A673 (cell line): ENCODE measurements at places on chromosomes 1 and 21.

DNA sequence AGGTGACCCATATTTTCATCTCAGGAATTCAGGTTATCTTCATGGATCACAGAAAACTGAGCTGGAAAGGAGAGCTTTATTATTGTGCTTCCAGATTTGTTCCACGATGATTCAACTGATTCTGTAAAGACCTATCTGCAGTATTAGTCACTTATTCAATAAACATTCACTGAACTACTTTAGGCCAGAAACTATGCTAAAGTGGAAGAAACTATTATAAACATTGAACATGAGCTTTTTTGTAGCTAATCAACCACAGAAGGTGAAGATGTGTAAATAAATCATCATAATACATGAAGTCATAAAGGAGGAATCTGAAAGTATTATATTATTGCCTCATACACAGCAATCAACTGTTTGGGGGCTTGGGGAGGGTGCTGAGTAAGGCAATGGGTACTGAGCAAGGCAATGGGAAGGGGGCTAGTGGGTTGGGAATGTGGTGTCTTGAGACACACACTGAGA is 30.6 kb upstream of the EXO1 start:
- DNase-seq, result no peak

DNA sequence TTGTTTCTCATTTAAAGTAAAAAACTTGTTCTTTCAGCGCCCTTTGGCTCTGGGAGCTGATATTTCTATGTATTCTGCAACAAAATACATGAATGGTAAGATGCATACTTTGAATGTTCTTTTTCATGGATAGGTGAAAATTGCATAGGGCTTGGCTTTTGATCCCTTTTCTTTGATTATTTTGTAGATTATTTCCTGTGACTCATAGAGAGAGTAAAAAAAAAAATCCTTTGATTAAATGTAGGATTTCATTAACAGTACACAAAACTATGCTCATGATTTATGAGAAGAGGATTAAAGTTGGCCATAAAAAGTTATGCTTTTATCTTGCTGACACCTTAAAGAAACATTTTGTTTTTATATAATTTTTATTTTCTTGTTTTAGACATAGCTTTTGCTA is 18.7 kb downstream of the CTH start:
- DNase-seq, result no peak

GRCh38 chr1:26078286-26079177 is 11.1 kb upstream of the TRIM63 start:
- no peak for DNase-seq

DNA sequence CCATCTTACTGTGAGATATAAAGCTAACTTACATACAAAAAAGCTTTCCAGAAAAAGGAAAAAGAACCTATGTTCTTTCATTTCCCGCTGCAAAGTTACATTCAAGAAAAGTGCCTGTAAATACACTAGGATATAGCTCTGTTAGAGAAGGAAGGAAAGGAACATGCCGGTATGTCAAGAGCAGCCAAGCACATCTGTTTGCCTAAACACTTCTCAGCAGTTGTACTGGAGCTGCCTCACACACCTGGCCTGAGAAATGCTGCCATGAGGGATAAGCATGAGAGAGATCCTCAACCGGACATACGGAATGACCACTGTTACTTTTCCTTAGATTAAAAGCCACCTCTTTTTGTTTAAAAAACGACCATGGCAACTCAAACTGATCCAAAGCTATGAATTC is 189.7 kb downstream of the RERE start:
- no peak for DNase-seq

DNA sequence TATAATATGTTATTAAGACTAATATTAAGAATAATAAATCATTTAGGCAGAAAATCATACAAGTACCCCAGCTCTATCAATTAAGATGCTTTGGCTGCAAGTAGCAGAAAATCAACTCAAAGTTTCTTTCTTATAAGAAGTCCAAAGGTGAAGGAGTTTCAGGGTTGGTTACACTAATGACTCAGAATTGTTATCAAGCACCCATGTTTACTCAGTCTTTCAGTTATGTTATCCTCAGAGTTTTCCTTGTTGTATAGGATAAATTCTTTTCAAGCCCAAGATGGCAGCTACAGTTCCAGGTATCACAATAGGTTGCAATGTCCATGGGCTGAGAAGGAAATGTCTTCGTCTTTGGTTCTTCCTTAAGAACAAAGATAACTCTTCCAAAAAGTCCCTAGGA is 163.6 kb downstream of the TNFSF18 start:
- no peak for DNase-seq

DNA sequence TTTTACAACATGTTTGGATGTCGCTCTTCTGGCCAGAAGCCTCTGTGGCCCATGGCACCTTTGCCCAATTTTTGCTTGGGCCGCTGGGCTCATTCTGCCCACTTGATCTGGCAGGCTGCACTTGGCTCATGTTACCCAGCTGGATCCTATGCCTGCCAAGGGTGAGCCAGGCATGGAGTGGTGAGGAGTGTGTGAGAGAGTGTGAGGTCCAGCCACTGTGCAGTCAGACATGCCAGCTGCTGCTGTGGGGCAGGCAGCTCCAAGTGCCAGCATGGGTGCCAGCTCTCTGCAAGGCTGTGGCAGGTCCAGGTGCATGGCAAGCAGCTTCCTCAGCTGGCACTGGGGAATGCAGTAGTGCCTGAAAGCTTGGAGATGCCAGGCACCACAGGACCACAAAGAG is 71.0 kb downstream of the EBNA1BP2 start:
- DNase-seq, result no peak

- DNase-seq, result no peak
Measured at GRCh38 chr1:204188959-204189639, 7.2 kb downstream of the KISS1 start.

DNA sequence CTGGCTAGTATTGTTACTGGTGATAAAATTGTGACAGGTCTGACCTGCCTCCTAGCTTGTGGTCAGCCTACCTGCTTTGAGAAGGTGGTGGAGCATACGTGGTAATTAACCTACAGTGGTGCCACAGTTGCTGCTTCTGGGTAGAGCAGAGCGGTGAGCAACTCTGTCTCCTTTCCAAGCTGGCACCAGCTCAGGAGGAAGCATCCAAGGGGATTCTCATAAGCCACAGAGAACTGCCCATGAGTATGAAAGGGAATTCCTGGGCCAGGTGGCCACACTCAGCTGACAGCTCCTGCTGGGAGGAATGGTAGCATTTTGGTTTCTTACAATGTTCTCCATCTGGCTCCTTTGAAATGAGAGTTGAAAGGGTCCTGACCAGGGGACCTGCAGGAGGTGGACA is 39.4 kb downstream of the ATP2B4 start:
- DNase-seq, result no peak

DNA sequence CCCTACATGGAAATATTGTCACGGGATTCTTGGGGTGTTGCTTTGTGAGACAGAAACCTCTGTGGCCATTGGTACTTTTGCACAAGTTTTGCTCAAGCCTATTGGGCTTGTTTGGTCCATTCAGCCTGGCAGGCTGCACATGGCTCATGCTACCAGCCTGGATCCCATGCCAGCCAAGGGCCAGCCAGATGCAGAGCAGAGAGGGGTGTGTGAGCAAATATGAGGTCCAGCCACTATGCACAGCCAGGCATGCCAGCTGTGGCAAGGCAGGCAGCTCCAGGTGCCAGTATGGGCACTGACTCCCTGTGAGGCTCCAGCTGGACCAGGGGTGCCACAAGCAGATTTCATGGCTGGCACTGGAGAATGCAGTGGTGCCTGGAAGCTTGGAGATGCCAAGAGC is 6.7 kb upstream of the CHD1L start:
- DNase-seq, result no peak

DNA sequence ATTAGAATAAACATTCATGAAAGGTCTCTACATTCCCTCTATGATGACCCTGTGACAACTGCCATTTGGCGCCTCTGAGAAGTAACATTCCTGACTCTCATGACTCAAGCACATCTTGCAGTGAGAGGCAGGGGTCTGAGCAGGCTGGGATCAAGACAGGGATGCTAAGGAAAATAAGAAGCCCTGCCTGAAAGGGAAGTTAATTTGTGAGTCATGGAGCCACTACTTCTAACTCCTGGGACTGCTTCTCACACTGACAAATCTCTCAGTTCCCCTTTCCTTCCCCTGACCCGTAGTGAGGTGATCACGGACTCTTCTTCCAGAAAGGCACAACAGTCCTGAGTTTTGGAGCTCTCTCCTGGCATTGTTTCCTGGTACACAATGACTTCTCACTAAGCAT is 231.9 kb downstream of the TNR start:
- no peak for DNase-seq

DNA sequence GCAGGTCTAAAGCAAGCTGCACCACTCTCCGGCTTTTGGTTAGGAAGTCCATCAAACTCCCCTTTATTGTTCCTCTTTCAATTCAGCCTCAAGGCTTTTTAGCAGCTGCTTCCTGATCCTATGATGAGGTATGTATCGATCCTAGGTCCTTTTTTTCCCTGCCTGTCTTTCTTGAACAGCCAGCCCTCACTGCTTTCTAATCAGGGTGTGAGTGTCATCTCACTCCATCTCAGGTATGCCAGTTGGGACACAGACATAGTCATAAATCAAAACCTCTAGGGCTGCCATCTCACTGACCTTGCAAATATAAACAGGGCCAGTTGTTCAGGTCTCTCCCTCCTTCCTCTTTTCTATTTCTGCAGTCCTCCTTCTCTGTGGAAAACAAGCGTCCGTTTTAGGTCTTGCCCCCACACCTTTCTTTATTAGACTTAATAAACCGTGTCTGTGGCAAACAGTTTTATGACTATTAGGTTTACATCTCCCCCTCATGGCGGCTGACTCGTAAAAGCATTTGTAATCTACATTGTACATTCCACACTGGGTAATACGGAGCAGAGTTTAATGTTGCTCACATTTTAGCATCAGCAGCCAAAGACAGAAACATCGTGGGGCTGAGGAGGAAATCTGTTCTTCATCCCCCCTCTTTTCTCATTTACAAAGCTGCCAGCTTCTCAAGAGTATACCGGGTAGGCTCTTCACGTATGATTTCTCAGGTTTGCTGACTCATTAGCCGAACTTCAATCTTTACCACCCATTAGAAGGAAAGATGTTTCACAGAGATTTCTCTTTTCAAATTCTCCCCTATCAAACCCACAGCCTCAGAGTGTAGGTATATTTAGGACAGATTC is 11.6 kb downstream of the STYXL2 start:
- peak; percentile 25 for DNase-seq

- no peak for DNase-seq
Measured at GRCh38 chr1:50917138-50918137, 42.6 kb downstream of the FAF1 start.

GRCh38 chr21:40615505-40616376 is 231.2 kb downstream of the DSCAM start:
- no peak for DNase-seq

DNA sequence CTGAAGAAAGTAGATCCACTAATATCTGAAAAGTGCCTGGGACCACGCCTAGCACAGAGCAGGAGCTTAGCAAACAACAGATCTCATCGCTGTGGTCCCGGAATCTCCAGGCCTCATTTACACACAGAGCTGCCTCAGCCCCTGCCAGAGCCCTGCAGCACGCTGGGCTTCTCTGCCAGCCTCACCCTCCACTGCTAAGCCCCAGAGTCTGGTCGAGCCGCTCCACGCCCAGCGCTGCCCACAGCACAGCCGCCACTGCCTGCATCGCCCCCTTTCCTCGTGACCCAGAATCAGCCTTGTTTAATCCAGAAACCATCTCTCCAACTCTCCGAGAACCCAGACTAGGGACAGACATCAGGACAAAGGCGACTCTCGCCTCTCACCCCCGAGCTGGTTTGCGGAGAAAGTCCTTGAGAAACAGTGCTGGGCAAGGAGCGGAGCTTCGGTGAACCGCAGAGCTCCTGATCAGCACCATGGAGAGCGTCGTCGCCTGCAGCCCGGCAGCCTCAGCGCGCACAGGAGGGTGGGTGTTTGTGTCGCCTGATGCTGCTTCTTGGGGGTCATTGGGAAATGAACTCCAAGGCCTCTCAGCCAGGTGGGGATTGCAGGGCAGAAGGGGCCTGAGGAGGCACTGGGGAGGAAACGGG is 145.1 kb downstream of the NPHP4 start:
- peak; percentile 50 for DNase-seq

- DNase-seq, result no peak
Measured at GRCh38 chr1:178966312-178966711, 59.4 kb upstream of the FAM20B start.

DNA sequence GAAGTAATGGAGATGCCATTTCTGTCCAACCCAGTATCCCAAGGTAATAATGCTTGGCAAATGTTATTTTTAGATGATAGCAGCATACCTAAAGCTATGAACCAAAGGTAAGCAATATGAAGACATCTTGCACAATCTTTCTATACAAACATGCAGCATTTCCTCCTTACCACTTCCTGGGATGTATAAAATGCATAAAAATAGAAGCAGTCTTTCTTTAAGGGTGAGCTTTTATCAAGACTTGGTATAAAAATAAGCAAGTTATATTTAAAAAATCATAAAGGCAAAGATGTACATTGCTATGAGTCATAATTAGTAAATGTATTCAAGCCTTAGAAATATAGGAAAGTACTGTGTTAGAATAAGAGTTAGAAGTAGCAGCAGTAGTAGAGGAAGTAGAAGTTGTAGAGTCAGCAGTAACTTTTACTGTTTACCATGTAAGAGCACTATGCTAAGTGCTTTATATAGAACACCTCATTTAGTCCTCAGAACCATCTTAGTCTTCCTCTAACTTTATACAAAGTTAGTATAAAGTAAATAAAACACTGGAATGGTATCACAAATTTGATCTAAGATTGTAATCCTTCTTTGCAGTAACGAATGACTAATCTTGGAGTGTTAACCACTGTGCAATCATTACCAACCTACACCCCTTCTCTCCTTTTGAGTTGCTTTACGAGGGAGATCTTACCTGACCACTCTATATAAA is 371.3 kb downstream of the VAV3 start:
- DNase-seq, result no peak

GRCh38 chr1:176878750-176879536 is 285.6 kb downstream of the ASTN1 start:
- DNase-seq, result peak; percentile 17

DNA sequence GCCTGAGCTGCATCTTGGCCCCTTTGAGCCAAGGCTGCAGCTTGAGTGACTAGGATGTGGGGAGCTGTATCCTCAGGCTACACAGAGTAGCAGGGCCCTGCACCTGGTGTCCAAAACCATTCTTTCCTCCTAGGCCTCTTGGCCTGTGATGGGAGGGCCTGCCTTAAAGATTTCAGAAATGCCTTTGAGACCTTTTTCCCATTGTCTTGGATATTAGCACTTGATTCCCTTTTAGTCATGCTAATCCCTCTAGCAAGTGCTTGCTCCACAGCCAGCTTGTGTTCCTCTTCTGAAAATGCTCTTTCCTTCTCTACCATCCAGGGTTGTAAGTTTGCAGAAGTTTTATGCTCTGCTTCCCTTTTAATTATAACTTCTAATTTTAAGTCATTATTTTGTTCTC is 21.7 kb upstream of the KIRREL1 start:
- no peak for DNase-seq

DNA sequence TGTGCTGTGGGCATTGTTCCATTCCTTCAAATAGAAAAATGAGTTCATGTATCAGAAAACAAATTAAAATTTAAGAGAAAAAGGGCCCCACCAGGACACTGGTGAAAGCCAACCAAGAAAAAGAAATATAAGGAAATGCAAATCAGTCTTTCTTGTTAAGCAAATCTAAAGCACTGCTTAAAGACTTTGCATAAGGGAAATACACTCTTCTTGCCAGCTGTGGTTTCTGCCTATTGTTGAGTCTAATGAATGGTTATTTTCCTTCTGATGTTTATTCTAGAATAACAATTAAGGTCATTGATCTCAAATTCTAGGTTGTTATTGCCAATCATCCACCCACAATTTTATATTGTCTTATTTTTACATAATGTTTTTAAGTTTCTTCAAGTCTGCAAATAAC is 158.6 kb upstream of the SNX7 start:
- no peak for DNase-seq
